ENCODE measurements at places on chromosomes 5 and 9.

DNA sequence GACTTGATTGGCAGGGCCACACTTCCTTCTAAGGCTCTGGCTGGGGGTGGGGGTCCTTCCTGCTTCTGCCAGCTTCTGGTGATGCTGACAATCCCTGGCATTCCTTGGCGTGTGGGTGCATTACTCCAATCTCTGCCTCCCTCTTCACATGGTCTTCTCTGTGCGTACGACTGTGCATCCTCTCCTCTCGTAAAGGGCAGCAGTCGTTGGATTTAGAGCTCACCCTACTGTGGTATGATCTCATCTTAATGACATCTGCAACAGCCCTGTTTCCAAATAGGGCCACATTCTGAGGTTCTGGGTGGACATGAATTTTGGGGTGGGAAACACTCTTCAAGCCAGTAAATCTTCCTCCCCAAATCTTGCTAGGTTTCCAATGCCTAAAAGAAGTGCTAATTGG lies 36.8 kb downstream of the ROPN1L start:
- DNase-seq, result no peak

DNA sequence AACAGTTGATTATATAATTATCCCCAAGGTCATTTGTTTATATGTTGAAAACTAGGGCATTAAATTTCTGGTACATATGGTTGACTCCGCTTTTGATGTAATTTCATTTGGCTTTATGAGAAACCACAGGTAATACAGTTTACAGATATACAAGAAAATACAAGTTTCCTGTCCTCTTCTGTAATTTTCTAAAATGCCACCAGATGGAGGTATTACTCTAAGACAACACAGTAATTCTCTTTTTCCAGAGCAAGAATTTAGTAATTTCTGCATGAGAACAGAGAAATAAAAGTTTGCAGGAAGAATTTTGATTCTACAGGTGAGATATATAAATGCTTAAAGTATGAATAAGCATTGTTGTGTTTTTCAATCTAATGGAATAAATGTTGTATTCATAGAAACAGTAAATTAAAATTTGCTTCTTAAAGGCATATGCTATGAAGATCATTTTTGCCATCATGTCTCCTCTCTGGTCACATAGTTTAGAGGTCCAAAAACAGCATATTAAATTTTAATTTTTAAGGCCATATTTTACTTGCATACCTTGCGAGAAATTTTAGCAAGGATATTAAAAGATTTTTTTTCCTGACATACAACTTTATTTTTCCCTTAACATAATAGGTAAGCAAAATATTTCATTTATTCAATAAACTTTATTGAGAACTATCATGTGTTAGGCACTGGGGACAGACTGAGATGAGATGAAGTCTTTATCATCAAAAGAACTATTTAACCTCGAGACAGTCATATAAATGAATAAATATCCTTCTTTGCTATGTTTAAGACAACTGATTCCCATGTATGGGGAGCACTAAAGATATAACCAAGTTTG lies 22.7 kb downstream of the CHD1 start:
- DNase-seq, result no peak

GRCh38 chr9:22208846-22209585 lies 199.9 kb upstream of the CDKN2B start:
- DNase-seq, result no peak

GRCh38 chr9:9791611-9792010 lies 821.2 kb downstream of the PTPRD start:
- DNase-seq, result no peak

DNA sequence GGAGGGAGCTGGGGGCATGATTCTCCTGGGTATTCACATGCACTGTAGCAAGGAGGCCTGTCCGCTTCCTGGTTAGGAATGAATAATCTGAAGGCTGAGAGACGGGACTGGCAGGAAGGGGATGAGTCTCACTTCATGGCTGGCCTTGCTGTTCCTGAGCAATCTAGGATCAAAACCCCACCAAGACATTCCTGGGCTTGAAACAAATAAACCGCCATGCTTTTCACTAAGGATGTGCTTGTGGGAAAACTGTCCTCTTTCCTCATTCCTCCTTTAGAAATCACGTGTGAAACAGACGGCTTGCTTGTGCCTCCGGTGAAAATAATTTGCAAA lies 132.8 kb downstream of the MACROH2A1 start:
- DNase-seq, result no peak

DNA sequence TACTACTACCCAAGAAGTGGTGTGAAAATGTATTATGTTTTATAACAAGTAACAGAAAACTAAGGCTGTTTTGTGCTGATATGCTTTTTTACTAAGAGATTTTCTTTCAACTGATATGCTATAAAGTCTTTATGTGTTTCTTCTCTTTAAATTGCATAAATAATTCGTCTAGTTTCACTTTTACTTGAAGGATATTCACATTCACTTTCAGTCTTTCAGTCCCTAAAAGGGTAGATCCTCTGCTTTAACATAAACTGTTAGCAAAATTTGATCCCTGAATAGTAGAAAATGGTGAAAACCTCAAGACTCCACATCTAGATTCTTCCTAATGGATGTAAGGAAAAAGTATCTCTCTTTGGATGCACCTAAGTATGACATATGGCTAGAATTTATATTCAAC lies 69.0 kb upstream of the FST start:
- no peak for DNase-seq

DNA sequence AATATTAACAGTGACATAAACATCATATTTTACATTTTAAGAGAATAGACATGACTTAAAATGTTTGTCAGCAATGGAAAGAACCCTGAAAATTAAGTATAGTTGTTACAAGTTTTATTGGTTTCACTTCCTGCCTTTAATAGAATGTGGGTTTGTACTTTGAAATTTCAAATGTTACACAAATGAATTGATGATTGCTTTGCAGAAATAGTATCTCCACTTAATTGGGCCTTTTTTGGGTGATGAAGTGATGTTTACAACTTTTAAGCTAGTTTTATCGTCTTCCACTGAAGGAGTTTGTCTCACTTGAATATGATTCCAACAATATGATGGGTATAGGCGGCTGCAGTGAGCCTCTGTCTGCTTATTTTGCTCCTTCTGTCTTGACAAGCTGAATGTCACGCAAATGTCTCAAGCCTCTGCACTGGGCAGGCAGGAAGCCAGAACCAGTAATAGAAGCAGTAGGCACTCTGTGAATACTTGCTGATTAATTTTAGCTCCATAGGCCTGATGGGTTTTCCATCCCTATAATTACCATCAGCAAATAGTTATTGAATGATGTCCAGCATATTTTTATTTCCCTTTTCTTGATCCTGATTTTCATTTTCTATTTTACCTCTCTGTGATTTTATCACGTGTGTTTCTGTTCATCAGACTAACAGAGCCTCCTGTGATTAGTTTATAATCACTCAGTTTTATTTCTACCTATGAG lies 10.6 kb upstream of the NR3C1 start:
- DNase-seq, result no peak

DNA sequence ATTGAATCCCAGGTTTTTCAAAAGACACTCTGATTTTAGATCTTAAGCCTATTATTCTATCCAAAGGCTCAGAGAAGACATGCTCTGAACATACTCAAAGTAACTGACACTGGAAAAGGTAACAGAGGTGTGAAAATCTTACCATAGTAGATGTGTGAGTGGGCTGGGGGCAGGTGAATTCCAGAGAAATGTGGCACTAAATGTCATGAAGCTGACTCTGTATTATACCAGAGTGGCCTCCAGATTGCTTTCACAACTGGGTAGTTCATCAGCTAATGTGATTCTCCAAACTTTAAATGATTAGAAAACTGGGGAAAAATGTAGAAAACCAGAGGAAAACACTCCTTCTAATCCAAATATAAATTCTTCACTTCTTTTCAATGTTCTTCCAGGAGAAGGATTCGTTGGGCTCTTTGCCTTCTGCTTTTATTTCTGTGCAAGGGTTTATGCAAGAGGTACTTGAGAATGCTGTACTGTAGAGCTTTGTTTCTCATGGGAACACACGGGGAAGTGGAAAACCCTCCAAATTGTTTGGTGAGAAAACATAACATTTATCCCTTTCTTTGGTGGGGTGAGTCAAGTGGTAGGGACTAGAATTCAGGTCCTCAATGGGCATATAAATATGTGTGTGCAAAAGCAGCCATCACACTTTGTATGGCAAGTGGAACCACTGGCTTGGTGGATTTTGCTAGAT lies at the start of gene SCGB3A2:
Gene SCGB3A2 (plus strand): TSS at position 646 of the 694 bp plus-strand sequence. CDS start 93 bp downstream, outside the sequence.
- DNase-seq, result no peak

DNA sequence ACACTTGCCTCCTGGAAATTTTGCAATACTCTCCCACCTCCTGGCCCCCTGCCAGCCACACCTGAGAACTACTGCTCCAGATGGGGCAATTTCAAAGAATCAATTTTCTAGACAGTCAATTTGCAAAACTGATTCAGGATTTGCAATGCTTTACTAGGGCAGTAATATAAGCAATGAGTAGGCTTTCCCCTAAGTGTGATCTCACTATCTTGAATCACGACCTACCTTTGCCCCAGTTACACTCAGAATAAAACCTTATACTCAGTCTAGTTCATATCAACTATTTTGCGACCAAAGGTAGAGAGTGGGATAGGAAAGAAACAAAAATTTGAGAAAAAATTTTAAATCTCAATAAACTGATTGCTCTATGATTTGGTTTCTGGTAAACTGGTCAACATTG lies 54.4 kb downstream of the DROSHA start:
- DNase-seq, result no peak

DNA sequence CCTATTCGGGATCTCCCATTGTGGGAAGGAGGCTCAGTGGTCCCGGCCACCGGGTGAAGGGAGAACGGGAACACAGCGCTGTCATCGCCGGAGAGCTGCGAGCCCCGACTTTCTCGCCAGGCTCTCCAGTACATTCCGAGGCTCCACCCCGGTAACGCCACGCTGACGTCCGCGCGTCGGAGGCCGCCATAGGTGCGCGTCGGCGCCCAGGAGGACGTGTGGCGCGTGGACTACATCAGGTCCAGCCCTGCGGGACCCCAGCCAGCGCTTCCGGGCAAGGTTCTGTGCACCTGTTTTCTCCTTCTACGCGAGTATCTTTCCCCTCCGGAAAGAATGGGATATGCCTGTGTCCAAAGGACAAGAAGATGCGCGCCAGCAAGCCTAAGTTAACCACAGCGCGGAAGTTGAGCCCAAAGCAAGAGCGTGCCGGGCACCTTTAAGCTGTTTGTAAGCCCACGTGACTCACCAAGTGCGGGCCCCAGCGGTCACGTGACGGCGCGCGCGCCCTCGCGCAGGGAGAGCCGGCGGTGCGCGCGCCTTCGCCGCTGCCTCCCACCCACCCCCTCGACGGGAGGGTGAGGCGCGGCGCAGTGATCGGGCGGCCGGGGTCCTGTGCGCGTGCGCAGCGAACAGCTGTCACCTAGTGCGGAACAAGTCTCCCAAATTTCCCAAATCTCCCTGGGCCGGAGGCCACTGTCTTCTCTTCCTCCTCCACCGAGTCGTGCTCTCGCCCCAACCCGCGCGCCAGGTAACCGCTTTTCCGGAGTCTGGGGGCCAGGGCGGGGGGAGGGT lies at the start of gene KDM4C:
Gene KDM4C (plus strand): TSS at position 518 of the 792 bp plus-strand sequence. CDS start 35,016 bp downstream, outside the sequence.
- DNase-seq, result peak; percentile 91

GRCh38 chr9:36204906-36205547 lies 14.3 kb downstream of the CLTA start:
- DNase-seq, result no peak

GRCh38 chr5:153818626-153819025 lies 220.1 kb downstream of the FAM114A2 start:
- no peak for DNase-seq

DNA sequence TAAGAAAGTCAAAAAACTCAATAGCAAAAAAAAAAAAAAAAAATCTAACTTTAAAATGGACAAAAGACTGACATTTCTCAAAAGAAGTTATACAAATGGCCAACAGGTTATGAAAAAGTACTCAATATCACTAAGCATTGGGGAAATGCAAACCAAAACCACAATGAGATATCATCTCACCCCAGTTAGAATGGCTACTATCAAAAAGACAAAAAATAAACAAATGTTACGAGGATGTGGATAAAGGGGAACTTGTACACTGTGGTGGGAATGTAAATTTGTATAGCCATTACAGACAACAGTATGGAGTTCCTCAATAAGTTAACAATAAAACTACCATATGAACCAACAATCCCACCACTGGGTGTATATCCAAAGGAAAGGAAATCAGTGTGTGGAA lies 37.2 kb downstream of the ENC1 start:
- DNase-seq, result no peak

DNA sequence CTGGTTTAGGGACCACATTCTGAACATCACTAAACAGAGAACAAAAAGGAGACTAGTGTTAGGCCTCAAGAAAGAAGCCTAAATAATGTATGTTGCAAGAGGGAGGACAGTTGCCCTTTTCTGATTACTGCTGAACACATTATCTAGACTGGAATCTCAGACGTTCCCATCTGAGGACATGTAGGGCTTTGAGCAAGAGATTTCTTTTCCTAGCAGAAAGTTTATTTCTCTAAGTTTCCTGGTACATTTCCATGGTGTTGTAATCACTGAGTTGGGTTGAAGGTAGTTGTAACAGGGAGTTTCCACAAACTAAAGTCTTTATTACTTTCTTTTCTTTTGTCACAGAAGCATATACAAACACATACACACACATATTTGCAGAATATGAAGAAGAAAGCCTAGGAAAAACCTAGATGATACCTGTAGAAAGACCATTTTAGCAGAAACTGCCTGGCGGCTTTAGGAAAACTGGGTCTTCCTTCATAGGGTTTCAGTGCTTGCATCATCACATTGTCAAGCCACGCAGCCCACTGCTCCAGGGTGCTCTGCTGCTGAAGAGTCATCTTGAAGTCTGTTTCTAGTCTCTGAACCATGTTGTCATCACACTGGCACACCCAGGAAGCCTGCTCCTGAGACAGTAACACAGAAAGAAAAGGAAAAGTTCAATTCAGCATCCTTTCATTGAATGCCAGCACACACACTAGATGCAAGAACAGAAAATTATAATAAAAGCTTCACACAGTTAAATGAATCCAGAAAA lies 269.1 kb downstream of the RFX3 start:
- no peak for DNase-seq

DNA sequence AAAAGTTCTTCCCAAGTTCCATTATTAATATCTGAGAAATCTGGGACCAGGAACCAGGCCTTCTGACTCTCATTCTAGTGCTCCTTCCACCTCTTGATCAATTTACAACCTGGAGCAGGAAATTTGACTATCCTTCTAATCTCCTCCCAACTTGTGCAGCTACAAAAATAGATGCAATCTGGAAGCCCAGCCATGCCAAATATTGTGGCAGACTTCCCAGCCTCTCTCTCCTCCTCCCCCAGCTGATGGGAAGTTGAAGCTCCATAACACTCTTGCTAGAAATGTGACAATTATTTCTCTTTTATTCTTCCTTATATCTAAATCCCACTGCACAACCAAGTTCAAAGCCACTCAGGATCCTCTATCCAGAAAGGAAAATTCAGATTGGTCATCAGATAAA lies 252.1 kb downstream of the SEC61B start:
- DNase-seq, result no peak

DNA sequence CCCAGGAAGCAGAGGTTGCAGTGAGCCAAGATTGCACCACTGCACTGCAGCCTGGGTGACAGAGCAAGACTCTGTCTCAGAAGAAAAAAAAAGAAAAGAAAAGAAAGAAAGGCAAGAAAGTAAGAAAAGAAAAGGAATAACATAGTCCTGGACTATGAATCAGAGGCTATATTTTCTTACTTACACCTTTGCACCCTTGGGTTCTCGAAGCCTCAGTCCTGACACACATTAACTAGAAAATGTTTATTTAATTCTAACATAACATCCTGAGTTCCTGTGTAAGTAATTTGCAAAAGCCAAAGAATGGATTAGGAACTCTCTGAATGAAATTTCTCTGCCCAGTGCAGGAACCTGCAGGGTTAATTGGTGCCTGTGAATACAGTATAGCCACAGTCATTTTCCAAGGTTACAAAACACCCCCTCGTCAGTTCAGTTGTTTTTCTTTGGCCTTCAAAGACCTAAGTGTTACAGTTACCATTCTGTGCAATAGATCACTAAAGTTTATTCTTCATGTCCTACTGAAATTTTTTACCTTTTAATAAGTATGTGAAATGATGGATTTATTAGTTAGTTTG lies 147.6 kb downstream of the SV2C start:
- no peak for DNase-seq

Data from effector memory CD4-positive, alpha-beta T cell (primary cell).